Choroid plexus epithelial cell (primary cell): ENCODE measurements at places on chromosomes 13 and 19.
A peak's percentile ranks its signal among the peaks of the same experiment; 100 is the strongest.

- peak; percentile 58 for DNase-seq
Measured at GRCh38 chr13:24911133-24911908, 147.4 kb downstream of the RNF17 start.

GRCh38 chr19:38685666-38686529, 38.4 kb downstream of the ACTN4 start:
- peak; percentile 79 for DNase-seq

GRCh38 chr13:72129117-72129516, 262.1 kb upstream of the DACH1 start:
- no peak for DNase-seq

- peak; percentile 81 for DNase-seq
Measured at GRCh38 chr13:32669030-32669646, 82.9 kb downstream of the PDS5B start.

GRCh38 chr19:14530005-14530348, 583 bp downstream of the TECR start:
- DNase-seq: no peak

GRCh38 chr13:108402850-108403249, 133.3 kb downstream of the TNFSF13B start:
- no peak for DNase-seq

DNA sequence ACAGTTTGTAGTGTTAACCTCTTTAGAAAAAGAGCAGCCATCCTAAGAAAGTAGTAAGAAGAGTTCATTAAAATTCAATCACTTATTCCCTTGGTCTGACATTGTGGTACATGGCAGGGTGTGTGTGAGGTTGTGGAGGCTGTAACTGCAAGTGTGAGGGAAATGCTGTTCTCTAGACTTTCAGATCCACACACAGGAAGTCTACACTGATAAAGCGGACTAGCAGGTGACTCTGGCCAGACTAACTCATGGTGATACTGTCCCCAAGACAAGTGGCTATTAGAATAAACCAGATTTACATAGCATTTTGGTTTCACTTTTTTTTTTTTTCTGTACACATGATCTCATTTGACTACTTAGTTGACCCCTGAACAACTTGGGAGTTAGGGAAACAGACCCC, 10.0 kb downstream of the MTIF3 start:
- DNase-seq: no peak

GRCh38 chr13:48370815-48371214, 42.1 kb downstream of the LPAR6 start:
- DNase-seq: no peak

GRCh38 chr13:94270556-94270955, 208.9 kb downstream of the DCT start:
- DNase-seq: no peak

GRCh38 chr13:87080100-87080779, 590.9 kb upstream of the SLITRK5 start:
- DNase-seq: no peak

- peak; percentile 57 for DNase-seq
Measured at GRCh38 chr19:54436628-54437252, 12.3 kb upstream of the LENG8 start.

DNA sequence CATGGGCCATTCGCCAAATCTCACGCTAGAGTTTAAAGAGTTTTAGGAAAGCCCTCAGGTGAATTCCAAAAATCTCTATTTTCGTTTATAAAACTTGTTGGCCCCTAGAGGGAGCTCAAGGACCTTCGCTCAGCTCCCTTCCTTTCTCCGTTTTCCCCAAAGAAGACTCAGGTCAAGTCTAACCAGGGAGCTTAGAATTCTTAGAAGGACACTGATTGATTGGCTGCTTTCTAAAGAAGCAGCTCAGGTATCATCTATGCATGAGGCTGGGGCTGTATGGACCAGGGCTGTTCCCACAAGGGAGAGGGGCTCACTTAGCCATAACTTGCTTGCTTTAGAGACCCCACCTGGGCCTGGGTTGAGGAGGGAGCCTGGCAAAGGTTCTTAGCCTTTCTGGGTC, 20.5 kb downstream of the DZIP1 start:
- peak; percentile 82 for DNase-seq

- no peak for DNase-seq
Measured at GRCh38 chr19:4604912-4605311, 34.4 kb upstream of the TNFAIP8L1 start.

DNA sequence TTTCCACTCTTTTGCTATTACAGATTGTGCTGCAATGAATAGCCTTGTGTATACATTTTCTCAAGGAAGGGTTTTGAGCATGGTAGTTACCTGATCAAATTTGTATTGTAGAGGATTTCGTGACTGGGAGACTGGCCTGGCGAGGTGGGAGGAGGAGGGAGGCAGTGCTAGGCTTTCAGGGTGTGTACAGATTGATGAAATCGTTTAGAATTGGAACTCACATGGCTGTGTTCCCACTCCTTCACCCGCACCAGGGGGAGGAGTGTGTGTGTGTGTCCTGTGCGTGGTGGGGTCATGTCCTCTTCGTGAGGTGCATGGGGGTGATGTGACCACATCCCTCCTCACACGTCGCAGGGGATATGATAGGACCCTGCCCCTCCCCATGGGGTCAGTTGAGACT, 8.3 kb downstream of the PGLYRP1 start:
- DNase-seq: no peak

DNA sequence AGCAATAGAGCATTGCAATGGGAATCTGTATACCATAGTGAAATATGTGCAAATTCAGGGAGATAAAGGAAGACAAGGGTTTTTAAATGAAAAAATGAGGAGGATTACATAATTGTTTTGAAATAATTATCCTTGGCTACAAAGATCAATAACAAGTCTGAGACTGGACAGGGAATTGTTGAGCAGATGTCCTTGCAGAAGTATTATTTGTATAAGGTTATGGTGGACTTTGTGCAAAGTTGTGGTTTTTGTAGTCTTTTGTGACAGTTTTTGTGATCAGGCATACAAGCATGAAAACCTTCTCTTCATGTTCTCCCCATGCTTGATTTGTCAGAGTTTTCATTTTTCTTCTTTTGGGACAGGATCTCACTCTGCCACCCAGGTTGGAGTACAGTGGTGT, 25.3 kb upstream of the ZNF780A start:
- DNase-seq: no peak

GRCh38 chr13:37094840-37095239, 10.6 kb downstream of the CSNK1A1L start:
- DNase-seq: no peak

- DNase-seq: no peak
Measured at GRCh38 chr13:101111894-101112293, 304.4 kb downstream of the NALCN start.

DNA sequence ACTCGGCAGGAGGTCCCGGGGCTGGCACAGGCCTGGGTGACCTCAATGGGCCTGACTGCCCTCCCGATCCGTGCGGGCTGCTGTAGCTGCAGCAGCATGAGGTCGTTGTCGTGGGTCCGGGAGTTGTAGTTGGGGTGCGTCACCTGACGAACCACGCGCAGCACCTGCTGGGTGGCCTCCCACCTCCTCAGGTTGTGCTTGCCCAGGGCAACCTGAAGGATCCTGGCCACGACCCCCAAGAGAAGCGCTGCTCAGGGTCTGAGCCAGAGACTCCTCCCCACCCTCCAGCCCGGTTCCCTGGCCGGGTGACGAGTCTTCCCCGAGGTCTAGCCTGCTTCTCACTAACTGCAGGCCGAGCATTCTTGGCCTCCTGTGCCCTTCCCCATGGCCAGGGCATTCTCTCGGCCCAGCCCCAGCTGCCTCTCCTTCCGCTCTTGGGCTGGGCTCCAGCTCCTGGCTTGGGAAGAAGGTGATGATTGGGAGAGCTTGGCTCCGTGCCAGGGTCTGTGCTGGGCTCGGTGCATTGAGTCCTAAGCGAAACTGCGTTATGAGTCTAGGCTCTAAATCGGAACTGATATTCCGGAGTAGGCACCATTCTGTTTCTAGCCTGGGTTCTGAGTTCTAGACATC, 3.1 kb downstream of the KLK14 start:
- no peak for DNase-seq

- no peak for DNase-seq
Measured at GRCh38 chr13:92259523-92259922, 861.1 kb downstream of the GPC5 start.

DNA sequence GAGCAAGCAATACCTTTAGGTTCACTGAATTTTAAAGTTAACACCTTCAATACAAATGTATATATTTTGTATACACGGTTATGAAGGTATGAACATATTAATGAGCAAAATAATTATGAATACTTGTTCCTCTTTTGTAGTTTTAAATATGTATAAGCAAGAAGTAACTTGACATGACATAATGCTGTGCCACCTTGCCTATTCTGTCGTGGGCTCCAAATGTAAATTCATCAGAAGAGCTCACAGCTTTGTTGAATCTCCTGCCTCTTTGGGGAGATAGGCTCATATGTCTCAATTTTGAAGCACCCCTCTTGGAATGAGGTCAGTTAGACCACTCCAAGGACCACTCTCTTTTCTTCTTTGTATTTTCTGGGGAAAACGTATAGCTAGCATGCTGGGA, 59.3 kb downstream of the LRCH1 start:
- no peak for DNase-seq

DNA sequence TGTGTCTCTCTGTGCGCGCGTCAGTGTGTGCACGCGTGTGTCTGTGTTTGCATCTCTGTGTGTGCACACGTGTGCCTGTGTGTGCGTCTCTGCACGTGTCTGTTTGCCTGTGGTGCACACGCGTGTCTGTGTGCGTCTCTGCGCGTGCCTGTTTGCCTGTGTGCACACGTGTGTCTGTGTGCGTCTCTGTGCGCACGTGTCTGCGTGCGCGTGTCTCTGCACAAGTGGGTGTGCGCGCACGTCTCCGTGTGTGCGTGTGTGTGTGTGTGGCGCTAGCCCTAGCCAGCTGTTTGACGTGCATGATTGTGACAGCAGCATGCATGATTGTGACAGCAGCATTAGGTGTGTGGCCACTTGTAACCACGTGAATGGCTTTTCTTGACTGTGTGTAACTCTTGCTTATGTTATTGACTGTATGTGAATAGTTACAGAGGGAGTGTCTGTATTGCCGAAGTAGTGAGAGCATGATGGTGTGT, 31.1 kb downstream of the ZNF146 start:
- no peak for DNase-seq

GRCh38 chr19:41944336-41944735, 14.8 kb downstream of the RABAC1 start:
- no peak for DNase-seq

- no peak for DNase-seq
Measured at GRCh38 chr19:10566658-10567410, 1.0 kb upstream of the KRI1 start.

- no peak for DNase-seq
Measured at GRCh38 chr13:99332456-99332855, 25.3 kb upstream of the GPR183 start.

DNA sequence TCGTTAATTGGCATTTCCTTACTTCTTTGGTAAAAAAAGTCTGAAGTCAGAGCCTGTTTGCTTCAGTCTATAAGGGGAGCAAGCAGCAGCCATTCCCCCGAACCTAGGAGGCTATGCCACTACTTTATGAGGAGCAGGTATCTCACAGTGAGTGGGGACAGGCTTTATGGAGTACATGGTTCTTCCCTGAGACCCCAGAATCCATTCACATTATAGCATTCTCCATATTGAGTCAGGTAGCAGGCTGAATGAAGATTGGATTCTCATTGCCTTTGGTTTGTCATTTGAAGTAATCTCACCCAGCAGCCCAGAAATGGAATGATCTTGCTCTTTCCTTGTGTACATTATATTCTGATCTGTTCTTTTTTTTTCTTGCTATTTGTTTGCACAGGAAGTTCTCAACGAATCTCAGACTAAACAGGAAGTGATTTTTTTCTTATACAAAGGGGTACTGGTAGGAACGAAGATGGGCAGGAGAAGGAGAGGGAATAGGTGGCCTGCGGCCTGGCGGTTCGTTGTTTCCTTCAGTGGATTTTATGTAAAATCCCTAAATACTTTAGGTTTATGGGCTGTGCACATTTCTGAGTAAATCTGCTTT, 74.4 kb downstream of the ARHGAP35 start:
- no peak for DNase-seq

GRCh38 chr19:31715249-31715945, 366.2 kb upstream of the TSHZ3 start:
- peak; percentile 5 for DNase-seq

DNA sequence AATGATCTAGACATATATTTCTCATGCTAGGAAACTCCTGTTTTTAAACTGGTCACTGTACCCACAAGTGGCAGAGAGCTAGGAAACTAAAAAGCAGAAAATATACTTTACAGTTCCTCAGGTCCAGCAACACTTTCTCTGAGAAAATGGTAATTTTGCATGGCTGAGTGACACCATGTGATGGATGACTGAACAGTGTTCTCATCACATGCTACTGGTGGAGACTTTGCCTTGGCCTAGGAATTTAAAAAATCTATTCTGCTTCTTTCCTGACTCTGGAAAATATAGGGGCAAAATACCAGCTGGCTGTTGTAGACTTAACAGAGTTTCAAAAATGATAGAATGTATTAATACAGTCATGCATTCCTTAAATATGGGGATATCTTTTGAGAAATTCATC, 50.0 kb downstream of the LATS2 start:
- peak; percentile 54 for DNase-seq

DNA sequence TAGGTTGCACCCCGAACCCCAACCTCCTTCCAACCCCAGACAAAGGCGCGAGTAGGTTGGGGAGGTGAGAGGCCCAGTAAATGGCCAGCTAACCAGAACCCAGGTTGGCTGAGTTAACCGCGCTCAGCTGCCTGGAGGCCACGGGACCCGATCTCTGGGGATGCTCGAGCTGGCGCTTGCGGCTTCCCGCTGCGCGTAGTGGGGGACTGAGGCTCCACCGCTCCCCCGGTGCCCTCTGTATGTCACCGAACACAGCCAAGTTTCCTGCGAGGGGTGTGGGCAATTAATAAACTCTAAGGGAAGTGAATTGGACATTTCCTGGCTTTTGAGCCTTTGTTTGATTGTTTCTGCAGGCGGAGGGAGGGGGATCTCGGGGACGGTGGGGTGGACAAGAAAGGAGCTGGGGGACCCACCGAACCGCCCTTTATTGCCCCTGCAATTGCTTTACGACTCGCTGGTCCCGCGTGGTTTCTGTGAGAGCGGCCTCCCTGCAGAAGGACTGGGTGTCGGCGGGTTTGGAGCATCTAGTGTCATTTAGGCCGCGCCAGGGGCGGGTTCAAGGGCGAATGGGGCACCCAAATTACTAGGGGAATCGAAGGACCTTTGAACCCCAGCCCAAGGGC, 3.5 kb upstream of the ZIC5 start:
- DNase-seq: no peak

DNA sequence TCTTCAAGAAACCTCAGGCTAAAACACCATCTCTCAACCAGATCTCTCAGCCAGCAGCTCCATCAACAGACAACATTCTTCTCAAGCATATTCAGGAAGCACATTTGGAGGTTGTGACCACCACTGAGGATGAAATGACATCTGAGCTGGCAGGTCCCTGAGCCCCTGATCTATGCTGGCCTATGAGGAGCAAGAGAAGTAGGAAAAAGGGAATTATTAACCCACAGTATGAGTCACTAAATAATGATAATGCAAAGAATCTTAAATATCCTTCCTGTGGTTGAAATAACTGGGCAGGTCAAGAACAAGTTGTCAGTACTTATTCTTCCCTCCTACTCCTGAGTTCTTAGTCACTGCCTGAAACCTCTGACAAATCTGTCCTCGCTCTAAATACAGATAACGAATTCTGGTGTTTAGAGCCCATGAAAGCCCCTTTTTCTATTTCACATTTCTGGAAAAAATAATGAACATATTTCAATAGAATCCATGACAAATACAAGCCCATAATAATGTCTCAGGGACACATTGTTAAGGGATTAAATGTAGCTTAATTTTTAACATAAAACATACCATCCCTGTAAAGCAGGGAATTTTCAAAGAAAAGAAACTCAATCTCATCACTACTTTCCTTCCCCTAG, 225.8 kb upstream of the IRS2 start:
- peak; percentile 98 for DNase-seq

- DNase-seq: peak; percentile 59
Measured at GRCh38 chr13:109684824-109685202, 101.6 kb downstream of the IRS2 start.
